Psoas muscle (tissue), 8 donors: ENCODE measurements at places on chromosomes 3 and 15. TPM values are rescaled to one million over a fixed set of nuclear protein-coding genes. Genes with fewer than 3 reads are reported as not detected.

- no peak for DNase-seq
Measured at GRCh38 chr3:127174715-127175140, 18.2 kb upstream of the PRR23E start.

Gene DAZL
- polyA plus RNA-seq = not detected

GRCh38 chr15:50100486-50100885 is 18.5 kb downstream of the ATP8B4 start:
- no peak for DNase-seq

DNA sequence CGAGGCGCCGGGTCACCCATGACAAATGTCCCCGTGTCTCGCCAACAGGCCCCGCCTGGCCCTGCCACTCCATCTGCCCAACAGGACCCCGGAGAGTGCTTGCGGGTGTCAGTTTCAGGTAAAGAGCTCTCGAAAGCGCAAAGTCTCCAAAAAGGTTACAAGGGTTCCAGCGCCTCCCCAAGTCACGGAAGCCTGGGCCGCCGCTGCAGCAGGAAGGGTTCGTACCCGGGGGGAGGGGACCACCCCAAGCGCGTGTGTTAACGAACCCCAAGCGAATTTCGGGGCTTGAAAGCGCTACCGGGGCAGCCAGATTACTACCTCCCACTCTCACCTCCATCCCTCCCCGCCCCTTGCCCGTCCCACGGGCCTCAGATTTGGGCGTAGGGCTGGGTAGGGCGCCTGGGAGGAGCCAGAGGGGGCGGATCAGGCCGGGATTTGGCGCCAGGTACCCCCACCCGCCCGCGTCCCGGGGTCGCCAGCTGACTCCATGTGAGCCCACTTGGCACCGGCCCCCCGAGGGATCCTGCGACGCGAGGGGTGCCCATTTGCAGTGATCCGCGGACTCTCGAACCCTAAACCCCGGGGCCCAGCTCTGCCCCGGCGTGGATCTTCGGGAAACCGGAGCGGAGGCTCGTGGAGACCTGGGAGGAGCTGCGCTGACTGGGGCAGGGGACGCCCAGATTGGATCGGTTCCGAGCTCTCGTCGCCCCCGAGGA is 85.9 kb downstream of the NR2F2 start:
- DNase-seq = no peak

DNA sequence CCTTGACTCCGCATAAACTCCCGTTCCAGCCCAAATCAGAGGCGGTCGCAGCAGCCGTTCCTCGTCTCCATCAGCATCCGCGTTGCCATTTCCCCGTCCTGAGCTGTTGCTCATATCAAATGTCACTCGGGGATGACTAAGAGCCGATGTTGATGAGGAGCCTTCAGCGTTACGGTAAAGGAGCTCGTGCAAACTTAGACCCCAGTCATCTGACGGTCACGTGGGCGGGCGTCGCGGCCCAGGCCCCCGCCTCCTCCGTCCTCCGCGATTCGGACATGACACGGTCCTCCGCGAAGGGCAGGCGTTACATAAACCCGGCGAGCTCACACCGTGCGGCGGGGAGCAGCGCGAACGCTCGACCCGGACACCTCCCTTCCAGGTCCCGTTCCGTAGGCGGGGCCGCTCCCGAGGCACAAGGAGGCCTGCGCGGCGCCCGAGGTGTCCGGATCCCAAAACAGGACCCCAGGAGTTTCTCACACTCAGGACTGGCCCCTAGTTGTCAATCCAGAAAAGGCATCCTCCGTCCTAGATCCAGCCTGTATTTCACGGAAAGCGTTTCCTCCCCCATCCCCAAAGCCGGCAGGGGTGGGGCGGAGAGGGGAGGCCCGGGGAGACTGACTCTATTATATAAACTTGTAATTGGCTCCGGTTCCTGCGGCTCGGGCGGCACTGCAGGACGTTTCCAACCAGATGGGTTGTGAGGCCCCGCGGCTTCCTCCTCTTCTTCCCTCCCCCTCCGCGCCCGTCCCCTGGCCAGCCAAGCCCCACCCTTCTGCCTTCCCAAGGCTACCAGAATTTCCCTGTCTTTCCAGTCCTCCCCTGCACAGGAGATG is 100.0 kb upstream of the IGF1R start:
- peak; percentile 74 for DNase-seq

GRCh38 chr15:101641894-101642293 is 10.3 kb downstream of the TM2D3 start:
- no peak for DNase-seq

Gene MYLK
- polyA plus RNA-seq = 3.2 TPM

Gene SLC6A20
- polyA plus RNA-seq = 0.37 TPM
